MCF 10A (cell line): ENCODE measurements at places on chromosomes 11 and 22. TPM values are rescaled to one million over a fixed set of nuclear protein-coding genes. Genes with fewer than 3 reads are reported as not detected.

- H3K4me1 ChIP-seq: peaks cover 19% of the 10 kb centered on the region
- no peaks in the 10 kb centered on the region for H3K27me3 ChIP-seq
- no peak overlapping the region for H3K4me3 ChIP-seq
- H3K27ac ChIP-seq: no peak overlapping the region
- DNase-seq: peak; percentile 2
Observed at GRCh38 chr11:28231475-28231874, 123.3 kb downstream of the METTL15 start.

GRCh38 chr11:70745451-70745850 is 347.1 kb downstream of the CTTN start:
- no peaks in the 10 kb centered on the region for H3K36me3 ChIP-seq
- H3K4me3 ChIP-seq: no peak overlapping the region
- H3K27me3 ChIP-seq: no peaks in the 10 kb centered on the region
- no peak overlapping the region for H3K27ac ChIP-seq

DNA sequence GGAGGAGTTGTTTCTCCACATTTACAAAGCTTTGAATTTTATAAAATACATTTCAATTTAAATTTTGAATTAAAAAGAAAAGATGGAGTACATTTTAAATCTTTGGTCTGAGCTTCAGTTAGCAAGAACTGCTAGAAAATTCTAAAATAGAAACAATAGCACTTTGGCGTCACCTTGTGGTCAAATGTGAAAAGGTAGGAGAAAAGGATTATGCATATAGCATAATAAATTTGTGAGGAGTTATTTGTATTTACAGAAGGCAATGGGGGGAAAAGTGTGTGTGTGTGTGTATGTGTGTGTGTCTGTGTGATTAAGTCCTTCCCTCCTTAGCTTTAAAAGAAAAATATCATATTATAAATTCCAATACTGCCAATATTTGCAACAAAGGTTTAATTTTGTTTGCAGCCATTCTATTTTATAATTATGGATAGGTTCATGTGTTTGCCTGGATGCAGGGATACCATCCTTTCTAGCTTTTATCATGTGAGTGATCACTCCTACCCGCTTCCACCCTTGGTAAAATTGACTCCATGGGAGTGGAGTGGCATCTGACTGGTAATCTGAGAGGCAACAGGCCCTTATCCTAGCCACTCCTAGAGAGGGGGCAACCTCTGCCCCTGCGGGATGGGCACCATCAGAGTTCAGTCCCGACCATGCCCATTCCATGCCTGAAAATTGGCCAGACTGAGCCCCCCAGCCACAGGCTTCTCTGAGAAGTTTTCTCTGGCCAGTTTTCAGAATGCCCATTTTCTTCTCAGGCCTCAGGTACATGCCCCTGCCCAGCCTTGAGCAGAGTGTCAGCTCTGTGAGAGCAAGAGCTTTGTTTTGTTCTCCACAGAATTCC is 13.6 kb upstream of the LGR4 start:
- peaks cover 28% of the 10 kb centered on the region for H3K36me3 ChIP-seq
- no peaks in the 10 kb centered on the region for H3K4me1 ChIP-seq
- no peak overlapping the region for H3K27ac ChIP-seq
- H3K27me3 ChIP-seq: no peaks in the 10 kb centered on the region
- peak; percentile 71 for DNase-seq

GRCh38 chr22:48670731-48671130 is 1156.9 kb downstream of the BRD1 start:
- no peaks in the 10 kb centered on the region for H3K27me3 ChIP-seq
- no peaks in the 10 kb centered on the region for H3K36me3 ChIP-seq
- H3K27ac ChIP-seq: no peak overlapping the region
- DNase-seq: no peak

DNA sequence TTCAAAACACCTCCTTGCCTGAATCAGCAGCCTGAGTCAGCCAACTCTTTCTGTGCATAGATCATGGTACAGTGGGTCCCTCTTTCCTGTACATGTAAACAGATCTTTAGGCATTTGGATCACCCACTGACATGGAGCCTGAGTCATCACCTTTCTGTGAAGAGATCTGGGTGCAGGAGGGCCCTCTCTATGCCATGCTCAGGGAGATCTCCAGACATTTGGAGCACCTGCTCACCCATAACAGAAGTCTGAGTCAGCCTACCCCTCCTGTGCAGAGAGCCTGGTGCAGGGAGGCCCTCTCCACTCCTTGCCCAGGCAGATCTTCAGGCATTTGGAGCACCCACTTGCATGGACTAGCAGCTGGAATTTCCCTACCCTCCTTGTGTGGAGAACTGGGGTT is 56.2 kb upstream of the GLYAT start:
- H3K4me1 ChIP-seq: peaks cover 7% of the 10 kb centered on the region
- no peak overlapping the region for H3K4me3 ChIP-seq
- DNase-seq: peak; percentile 52

RFPL3 gene
- total RNA-seq: not detected in 2 replicates

GRCh38 chr22:43722444-43722843 is 89.7 kb downstream of the EFCAB6 start:
- H3K36me3 ChIP-seq: no peaks in the 10 kb centered on the region
- no peak overlapping the region for H3K27ac ChIP-seq
- no peaks in the 10 kb centered on the region for H3K4me1 ChIP-seq
- peaks cover 33% of the 10 kb centered on the region for H3K27me3 ChIP-seq
- no peak for DNase-seq

DNA sequence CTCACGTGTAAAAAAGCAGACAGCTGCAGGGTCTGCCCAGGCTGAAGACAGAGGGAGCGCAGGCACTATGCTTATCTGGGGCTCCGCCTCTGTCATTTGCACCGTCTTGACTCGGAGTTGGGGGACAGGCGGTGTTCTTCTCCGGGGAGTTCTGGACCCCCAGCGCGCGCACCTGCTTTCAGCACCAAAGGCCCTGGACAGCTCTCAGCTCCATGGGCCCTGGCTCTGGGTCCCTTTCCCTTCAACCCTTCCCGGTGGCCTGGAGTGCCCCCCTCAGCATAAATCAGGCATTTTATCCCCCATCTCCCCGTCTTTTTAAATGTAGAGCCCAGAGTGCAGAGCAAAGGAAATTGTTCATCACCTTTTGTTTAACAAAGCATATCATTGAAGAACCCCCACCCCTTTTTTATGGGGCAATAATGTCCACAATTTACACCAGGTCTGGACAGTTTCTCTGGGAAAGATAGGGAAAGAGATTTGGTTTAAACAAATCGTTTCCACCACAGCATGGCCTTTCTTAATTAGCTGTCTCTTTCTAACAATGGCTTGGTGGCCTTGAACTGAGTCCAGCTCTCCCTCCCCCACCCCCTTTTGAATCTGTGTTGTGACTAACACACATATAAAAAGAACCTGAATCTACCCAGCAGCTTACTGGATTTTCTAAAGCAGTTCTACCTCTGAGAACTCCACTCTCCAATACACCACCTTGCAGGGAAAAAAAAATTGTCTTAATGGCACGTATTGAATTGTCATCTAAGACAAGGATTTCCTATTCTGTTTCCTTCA is 1.7 kb downstream of the SEZ6L start:
- no peaks in the 10 kb centered on the region for H3K4me1 ChIP-seq
- DNase-seq: no peak
- H3K4me3 ChIP-seq: no peak overlapping the region
- H3K36me3 ChIP-seq: no peaks in the 10 kb centered on the region
- no peak overlapping the region for H3K27ac ChIP-seq

MAP6 gene
- total RNA-seq: not detected in 2 replicates

OR52I1 gene
- total RNA-seq: not detected in 2 replicates

- H3K4me1 ChIP-seq: no peaks in the 10 kb centered on the region
- H3K27me3 ChIP-seq: peaks cover 40% of the 10 kb centered on the region
- no peak overlapping the region for H3K27ac ChIP-seq
Observed at GRCh38 chr11:123381817-123382554, 48.1 kb upstream of the GRAMD1B start.

OR51B2 gene
- not detected in 2 replicates for total RNA-seq

- H3K4me3 ChIP-seq: peak overlapping the region; percentile 99
- peaks cover 12% of the 10 kb centered on the region for H3K4me1 ChIP-seq
- H3K36me3 ChIP-seq: peaks cover 5% of the 10 kb centered on the region
- H3K27ac ChIP-seq: peak overlapping the region; percentile 98
- DNase-seq: no peak
- H3K27me3 ChIP-seq: no peaks in the 10 kb centered on the region
Observed at GRCh38 chr11:86301742-86302091, 323 bp upstream of the HIKESHI start.

DNA sequence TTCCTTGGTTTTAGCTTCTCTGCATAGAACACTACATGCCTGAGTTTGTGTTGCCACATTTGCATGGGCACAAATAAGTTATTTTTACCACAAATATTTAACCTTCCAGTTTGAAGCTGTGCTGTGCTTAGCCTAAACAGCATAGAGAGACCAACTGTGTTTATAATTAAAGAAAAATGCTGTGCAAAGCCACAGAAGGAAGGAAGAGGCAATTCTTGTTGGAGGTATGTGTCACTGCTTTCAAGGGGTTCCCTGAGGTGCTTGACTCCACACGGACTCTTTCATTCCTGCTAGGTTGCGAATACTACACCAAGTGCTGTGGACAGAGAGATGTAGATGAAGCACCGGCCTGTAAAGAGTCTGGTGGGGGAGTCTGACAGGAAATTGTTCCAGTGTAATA is 47.6 kb upstream of the OLFML1 start:
- H3K27ac ChIP-seq: no peak overlapping the region
- H3K4me3 ChIP-seq: no peak overlapping the region
- no peaks in the 10 kb centered on the region for H3K36me3 ChIP-seq
- H3K4me1 ChIP-seq: peaks cover 5% of the 10 kb centered on the region

- peaks cover 21% of the 10 kb centered on the region for H3K4me1 ChIP-seq
- peaks cover 5% of the 10 kb centered on the region for H3K36me3 ChIP-seq
- H3K27ac ChIP-seq: peak overlapping the region; percentile 27
- no peak for DNase-seq
Observed at GRCh38 chr22:38871360-38872171, 450 bp downstream of the CBX6 start.

- no peaks in the 10 kb centered on the region for H3K4me1 ChIP-seq
- no peak overlapping the region for H3K4me3 ChIP-seq
- H3K27me3 ChIP-seq: no peaks in the 10 kb centered on the region
- no peak for DNase-seq
Observed at GRCh38 chr22:49296561-49296960, 531.1 kb downstream of the BRD1 start.

DNA sequence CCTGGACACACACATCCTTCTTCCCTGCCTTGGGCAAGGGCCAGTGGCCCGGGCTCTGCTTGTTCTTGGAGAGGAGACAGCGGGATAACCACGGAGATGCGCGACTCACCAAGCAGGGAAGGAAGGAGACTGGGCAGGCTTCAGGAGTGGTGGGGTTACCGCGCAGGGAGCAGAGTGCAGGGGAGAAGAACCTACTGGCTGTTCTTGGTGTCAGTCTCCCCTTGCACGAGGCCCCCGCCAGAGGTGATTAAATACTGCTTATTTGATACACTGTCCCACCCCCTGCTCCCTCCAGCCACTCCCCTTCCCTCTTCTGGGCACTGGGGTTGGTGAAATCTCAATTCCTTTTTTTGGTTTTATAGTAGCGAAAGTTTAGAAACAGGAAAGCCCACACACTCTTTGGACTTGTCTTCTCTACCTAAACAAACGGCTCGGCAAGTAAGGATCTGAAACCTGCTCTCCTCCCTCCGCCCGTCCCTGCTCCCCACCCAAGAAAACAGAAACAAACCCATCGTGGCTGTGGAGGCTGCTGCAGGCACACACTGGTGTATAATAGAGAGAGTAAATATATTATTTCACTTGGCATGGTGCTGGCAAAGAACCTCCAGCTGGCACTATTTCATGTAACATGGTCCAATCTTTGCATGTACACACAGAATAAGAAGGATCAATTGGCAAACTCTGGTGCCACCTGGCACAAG is 10.8 kb downstream of the LARGE2 start:
- H3K27ac ChIP-seq: no peak overlapping the region
- no peak overlapping the region for H3K4me3 ChIP-seq
- H3K4me1 ChIP-seq: peaks cover 23% of the 10 kb centered on the region
- peaks cover 67% of the 10 kb centered on the region for H3K36me3 ChIP-seq
- no peaks in the 10 kb centered on the region for H3K27me3 ChIP-seq
- DNase-seq: peak; percentile 9

FOSL1 gene
- total RNA-seq: 95.3 and 124 TPM in 2 replicates

DNA sequence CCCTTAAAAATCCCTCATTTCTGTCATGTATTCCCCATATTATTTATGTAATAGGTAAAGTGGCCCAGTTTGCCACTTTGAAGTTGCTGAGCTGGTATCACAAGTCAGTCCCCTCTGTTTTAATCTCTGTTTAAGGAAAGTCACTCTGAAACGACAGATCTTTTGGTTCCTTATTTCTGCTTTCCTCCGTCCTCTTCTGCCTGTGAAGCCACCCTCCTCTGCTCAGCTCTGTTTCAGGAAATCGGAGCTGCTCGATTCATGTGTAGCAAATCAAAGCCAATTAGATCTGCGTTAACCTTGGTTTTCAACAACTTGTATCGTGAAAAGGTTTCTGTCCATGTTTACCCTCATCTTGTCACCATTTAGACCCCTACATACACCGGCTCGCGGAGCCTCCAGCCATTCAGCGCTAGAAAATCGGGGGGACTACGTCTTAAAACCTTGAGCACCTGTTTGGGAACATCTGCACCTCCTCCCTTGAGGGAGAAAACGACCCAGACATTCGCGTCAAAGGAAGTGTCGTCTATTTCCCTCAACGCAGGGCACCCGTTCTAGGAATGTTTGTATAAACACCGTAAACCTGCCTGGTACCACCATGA is 576 bp upstream of the SC5D start:
- H3K4me3 ChIP-seq: peak overlapping the region; percentile 94
- H3K36me3 ChIP-seq: peaks cover 5% of the 10 kb centered on the region
- H3K27me3 ChIP-seq: no peaks in the 10 kb centered on the region
- peaks cover 27% of the 10 kb centered on the region for H3K4me1 ChIP-seq
- DNase-seq: no peak

GRCh38 chr11:121761186-121761585 is 308.4 kb upstream of the SORL1-AS1 start:
- H3K27me3 ChIP-seq: peaks cover 6% of the 10 kb centered on the region
- H3K4me1 ChIP-seq: no peaks in the 10 kb centered on the region
- no peak overlapping the region for H3K27ac ChIP-seq
- DNase-seq: no peak

GRCh38 chr11:64870893-64871466 is 7.4 kb downstream of the EHD1 start:
- no peak for DNase-seq
- no peaks in the 10 kb centered on the region for H3K27me3 ChIP-seq
- peaks cover 29% of the 10 kb centered on the region for H3K4me1 ChIP-seq
- H3K4me3 ChIP-seq: no peak overlapping the region
- H3K36me3 ChIP-seq: peaks cover 25% of the 10 kb centered on the region

DNA sequence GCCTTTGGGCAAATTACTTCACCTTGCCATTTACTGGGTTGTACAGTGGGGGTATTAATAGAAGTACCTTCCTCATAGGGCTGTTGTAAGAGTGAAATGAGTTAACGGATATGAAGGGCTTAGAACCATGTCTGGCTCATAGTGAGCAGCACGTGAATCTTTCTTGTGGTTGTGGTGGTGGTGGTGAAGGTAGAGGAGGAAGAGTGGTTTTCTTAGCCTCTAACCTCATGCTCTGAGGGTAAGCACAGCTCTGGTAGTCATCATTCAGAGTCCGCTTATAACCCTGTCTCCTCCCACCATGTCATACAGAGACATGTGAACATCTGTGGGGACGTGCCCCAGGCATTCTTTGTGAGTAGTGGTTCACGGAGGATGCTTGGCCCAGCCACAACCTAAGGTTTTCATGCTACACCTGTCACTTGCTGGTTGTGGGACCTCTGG is 43.6 kb downstream of the TEAD1 start:
- DNase-seq: peak; percentile 64
- peaks cover 29% of the 10 kb centered on the region for H3K36me3 ChIP-seq
- H3K27me3 ChIP-seq: no peaks in the 10 kb centered on the region
- no peak overlapping the region for H3K4me3 ChIP-seq
- peaks cover 39% of the 10 kb centered on the region for H3K4me1 ChIP-seq
